ENCODE measurements at places on chromosomes 1 and 21. TPM values are rescaled to one million over a fixed set of nuclear protein-coding genes. Genes with fewer than 3 reads are reported as not detected.
A peak's percentile ranks its signal among the peaks of the same experiment; 100 is the strongest.

KLF18 gene
- not detected for total RNA-seq

TEDDM1 gene
- total RNA-seq, result not detected

DNA sequence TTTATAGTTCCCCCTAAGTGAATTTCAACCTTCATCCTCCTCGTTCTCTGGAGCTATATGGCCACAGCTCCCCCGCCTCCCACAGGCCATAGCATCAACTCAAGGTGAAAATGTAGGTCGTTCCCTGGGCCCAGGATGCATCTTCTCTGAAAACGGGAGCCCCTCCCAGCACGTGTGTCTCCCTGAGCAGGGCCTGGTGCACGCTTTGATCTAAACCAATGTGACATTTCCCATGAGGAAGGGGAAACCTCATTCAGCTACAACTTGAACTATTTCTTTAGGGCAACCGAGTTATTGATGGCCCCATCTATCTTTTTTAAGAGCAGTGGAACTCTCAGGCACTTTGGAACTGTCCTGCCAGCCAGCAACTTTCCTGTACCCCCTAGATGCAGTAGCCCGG, 57.8 kb upstream of the BACE2 start:
- peaks cover 3% of the 10 kb centered on the region for H3K27me3 ChIP-seq
- H3K27ac ChIP-seq, result no peak overlapping the region
- H3K4me1 ChIP-seq, result peaks cover 16% of the 10 kb centered on the region
- H3K4me3 ChIP-seq, result no peak overlapping the region

- peaks cover 8% of the 10 kb centered on the region for H3K36me3 ChIP-seq
- H3K27ac ChIP-seq, result no peak overlapping the region
- peak; percentile 41 for DNase-seq
- H3K4me1 ChIP-seq, result peaks cover 32% of the 10 kb centered on the region
- H3K27me3 ChIP-seq, result peaks cover 2% of the 10 kb centered on the region
Measured at GRCh38 chr1:86914998-86915736, 732 bp downstream of the HS2ST1 start.

- peaks cover 32% of the 10 kb centered on the region for H3K36me3 ChIP-seq
- no peak for DNase-seq
- H3K27me3 ChIP-seq, result no peaks in the 10 kb centered on the region
- H3K4me3 ChIP-seq, result no peak overlapping the region
Measured at GRCh38 chr1:62448221-62448933, 11.5 kb downstream of the USP1 start.

DNA sequence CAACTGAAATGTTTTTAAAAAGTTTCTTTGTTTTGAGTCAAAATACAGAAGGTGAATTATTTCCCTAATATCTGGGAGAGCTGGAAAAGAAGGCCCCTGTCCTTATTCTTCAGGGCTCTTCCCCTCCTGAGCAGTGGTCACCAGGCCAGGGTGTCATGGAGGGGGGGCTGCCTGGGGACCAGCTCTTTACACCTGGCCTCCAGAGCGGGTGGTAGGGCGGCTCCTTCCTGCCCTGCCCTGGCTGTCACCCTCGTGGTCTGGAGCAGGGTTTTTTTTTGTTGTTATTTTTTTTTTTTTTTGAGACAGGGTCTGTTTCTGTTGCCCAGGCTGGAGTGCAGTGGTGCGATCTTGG, 6.6 kb downstream of the SKI start:
- no peak for DNase-seq
- H3K27ac ChIP-seq, result peak overlapping the region; percentile 87
- peaks cover 21% of the 10 kb centered on the region for H3K36me3 ChIP-seq
- H3K4me1 ChIP-seq, result peaks cover 66% of the 10 kb centered on the region
- H3K4me3 ChIP-seq, result peak overlapping the region; percentile 84

DNA sequence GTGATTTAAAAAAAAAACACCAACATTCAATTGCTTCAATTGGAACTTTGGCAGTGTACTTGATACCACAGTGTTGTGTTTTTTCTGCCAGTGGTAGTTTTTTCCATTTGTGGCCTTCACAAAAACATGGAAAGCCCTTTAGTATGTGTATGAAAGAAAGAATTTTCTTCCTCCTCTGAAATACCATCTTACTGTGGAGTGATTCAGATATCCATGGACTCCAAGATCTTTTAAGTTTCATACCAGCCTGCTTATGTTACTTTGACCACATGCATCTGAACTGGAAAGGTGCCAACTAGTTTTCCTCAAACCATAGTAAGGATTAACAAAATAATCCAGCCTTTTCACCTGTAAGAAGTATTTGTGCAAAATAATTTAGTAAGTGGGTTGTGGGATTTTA, 3.4 kb downstream of the PPP2R5A start:
- H3K36me3 ChIP-seq, result no peaks in the 10 kb centered on the region
- peaks cover 72% of the 10 kb centered on the region for H3K4me1 ChIP-seq
- no peak overlapping the region for H3K27ac ChIP-seq

DNA sequence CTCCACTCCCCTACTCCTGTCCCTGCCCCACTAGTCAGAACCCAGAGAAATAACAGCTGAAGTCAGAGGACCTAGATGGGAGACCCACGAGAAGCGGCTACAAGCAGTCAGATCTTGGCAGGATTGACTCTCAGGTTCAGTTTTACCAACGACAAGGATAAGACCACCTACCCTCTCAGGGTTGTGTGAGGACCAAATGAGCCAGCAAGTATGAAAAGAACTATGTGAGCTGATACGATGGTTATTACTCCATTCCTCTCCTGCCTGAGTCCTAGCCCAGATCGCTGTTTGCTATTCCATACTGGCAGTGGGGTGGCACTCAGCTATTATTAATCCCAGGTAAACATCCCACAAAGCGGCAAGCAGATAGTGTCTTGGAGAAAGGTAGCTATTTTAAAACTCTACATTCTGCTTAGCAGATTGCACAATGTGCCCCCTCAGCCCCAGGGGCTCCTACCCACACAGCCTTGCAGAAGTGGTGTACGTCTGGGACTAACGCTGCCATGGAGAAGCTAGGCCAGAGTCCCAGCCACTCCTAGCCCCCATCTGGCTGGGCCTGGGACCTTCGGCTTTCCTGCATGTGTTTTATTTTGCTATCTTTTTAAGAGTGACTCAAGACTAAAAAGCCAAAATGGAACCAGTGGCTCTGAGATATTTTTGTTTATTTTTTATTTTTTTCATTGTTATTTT, 58.9 kb downstream of the CD46 start:
- H3K27me3 ChIP-seq, result peaks cover 2% of the 10 kb centered on the region
- H3K4me1 ChIP-seq, result peaks cover 82% of the 10 kb centered on the region
- H3K36me3 ChIP-seq, result peaks cover 87% of the 10 kb centered on the region
- peak overlapping the region; percentile 95 for H3K27ac ChIP-seq
- H3K4me3 ChIP-seq, result peak overlapping the region; percentile 40
- no peak for DNase-seq

- H3K4me3 ChIP-seq, result no peak overlapping the region
- peaks cover 10% of the 10 kb centered on the region for H3K36me3 ChIP-seq
- peaks cover 2% of the 10 kb centered on the region for H3K27me3 ChIP-seq
- no peak for DNase-seq
Measured at GRCh38 chr1:4137621-4138415, 237.7 kb upstream of the C1orf174 start.

- DNase-seq, result no peak
- H3K4me3 ChIP-seq, result no peak overlapping the region
- no peaks in the 10 kb centered on the region for H3K36me3 ChIP-seq
Measured at GRCh38 chr1:6443339-6444115, 19.0 kb downstream of the ESPN start.

- no peak overlapping the region for H3K27ac ChIP-seq
- H3K4me3 ChIP-seq, result no peak overlapping the region
- peaks cover 1% of the 10 kb centered on the region for H3K4me1 ChIP-seq
- H3K27me3 ChIP-seq, result no peaks in the 10 kb centered on the region
Measured at GRCh38 chr1:74767490-74767889, 34.5 kb downstream of the TYW3 start.

- H3K36me3 ChIP-seq, result no peaks in the 10 kb centered on the region
- no peak overlapping the region for H3K27ac ChIP-seq
- DNase-seq, result no peak
- H3K27me3 ChIP-seq, result peaks cover 11% of the 10 kb centered on the region
- H3K4me1 ChIP-seq, result peaks cover 8% of the 10 kb centered on the region
Measured at GRCh38 chr21:37770461-37770860, 145.8 kb downstream of the KCNJ6 start.

DNA sequence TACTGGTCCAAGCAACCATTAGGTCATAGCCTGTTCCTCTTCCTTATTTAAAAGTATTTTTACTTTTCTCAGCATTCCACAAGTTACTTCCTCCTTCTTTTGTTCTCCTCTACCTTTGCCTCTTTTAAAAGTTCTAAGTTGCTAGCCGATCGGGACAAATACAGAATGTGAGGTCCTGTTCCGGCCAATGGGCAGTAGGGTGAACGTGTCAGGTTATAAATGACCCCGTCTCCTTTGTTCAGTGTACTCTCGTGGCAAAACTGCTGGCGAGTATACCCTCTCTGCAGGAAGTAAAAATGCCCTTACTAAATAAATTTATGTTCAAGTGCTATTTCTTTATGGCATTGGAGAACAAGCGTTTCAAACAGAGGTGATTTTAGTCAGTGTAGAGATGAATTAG, 2.5 kb downstream of the ADCY10 start:
- H3K27me3 ChIP-seq, result no peaks in the 10 kb centered on the region
- H3K4me3 ChIP-seq, result no peak overlapping the region
- no peak overlapping the region for H3K27ac ChIP-seq
- no peak for DNase-seq
- H3K36me3 ChIP-seq, result peaks cover 17% of the 10 kb centered on the region

DNA sequence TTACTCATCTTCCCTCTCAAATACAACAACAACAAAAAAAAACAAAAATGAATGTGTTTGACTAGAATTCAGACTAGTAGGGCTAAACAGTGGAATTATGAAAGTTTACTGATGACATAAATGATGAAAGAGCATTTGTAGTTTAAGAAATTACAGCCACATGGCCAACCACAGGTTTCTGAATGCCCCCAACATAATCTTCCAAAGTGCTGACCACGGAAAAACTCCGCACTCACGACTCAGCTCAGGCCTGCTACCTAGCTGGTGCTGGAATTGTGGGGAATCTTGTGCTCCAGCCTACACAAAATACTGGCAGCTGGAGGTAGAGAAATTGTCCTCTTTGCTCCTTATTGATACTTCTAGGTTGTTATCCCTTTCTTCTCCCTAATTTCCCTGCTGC, 23.6 kb upstream of the TBX15 start:
- no peaks in the 10 kb centered on the region for H3K27me3 ChIP-seq
- peaks cover 23% of the 10 kb centered on the region for H3K4me1 ChIP-seq
- no peak overlapping the region for H3K4me3 ChIP-seq
- no peaks in the 10 kb centered on the region for H3K36me3 ChIP-seq
- no peak overlapping the region for H3K27ac ChIP-seq

DNA sequence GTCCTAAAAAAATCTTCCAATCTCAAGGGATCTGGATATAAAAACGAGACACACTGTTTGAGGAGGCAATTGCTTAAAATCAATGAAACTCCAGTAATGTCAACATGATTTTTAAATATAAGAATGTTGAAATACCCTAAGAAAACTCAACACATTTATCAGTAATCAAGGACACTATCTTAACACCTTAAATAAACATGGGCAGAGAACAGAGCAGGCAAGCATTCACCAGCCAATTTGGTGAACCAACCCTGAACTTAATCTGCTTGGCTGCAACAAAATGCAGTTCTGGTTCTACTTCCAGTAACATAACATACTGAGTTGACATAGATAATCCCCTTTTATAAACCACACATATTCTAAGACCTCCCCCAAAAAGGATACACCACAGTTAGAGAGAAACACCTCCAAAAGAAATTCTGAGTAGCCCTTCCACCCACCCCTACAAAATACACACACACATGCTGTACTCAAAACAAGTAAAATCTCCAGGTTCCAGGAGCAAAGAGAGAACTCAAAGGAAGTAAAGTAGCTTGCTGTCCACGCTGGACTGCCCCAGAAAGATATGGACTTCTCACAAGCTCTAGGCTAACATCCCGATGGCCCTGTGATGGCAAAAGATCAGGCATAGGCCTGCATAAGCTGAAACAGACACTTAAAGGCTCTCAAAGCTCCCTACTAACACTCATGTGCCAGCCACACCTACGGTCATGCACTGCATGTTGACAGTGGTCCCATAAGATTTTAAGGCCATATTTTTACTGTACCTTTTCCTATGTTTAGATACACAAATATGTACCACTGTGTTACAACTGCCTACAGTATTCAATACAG, 30.5 kb downstream of the TP53BP2 start:
- H3K4me3 ChIP-seq, result no peak overlapping the region
- H3K27me3 ChIP-seq, result no peaks in the 10 kb centered on the region
- peaks cover 11% of the 10 kb centered on the region for H3K36me3 ChIP-seq
- DNase-seq, result no peak
- peaks cover 51% of the 10 kb centered on the region for H3K4me1 ChIP-seq

DNA sequence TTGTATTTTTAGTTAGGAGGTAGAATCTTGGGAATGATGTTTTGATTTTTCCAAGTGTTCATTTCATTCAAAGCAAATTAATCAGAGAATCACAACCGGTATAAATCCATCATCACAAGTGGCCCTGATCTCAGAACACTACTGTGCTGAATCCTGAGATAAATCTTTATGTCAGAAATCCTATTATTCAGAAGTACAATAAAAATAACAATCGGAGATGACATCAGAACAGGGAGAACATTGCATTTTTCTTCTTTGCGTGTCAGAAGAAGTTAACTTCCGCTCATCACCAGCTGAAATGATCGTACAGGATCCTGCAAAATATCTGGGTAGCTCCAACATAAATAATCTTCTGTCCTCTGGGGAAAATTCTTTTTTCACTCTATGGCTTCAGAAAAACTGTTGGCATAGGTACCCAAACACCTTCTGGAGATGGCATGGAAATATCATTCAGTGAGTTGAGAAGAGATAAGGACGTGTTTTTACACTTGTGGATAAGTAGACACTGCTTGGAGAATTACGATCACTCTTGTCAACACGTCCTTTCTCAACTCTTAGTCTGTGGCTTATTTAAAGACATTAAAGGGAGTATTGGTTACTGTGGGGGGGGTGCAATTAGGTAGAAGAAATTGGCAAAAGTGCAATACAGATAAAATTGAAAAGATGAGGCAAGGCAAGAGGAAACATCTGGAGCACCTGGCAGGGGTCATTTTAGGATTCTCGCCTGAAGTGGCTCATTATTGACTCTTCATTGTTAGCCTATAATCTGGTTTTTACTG, 46.9 kb upstream of the SMYD2 start:
- H3K36me3 ChIP-seq, result no peaks in the 10 kb centered on the region
- no peak for DNase-seq
- no peak overlapping the region for H3K27ac ChIP-seq
- peaks cover 9% of the 10 kb centered on the region for H3K4me1 ChIP-seq
- H3K27me3 ChIP-seq, result peaks cover 22% of the 10 kb centered on the region
- H3K4me3 ChIP-seq, result no peak overlapping the region
